ENCODE measurements at places on chromosomes 2 and 18.

DNA sequence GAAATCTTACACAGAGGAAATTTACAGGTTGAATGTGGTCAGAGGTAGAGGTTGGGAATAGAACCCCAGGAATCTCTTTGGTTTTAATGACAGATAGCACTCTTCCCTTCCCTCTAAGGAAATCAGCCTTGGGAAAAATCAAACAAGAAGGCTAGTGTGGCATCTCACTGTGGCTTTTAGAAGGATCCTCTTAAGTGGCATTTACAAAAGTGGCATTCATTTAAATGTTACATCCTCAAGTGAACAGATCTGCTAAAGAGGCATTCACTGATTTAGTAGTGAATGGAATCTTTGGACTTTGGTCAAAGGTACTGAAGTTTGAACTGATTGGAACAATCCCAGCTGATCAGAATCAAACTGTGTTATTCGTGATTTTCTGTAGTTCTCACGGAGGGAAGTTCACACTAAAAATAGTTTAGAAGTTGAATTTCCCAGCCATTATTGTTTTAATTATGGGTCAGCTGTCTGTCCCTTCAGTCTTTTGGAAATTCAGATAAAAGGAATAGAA lies 136.5 kb upstream of the FN1 start:
- no peak for DNase-seq

DNA sequence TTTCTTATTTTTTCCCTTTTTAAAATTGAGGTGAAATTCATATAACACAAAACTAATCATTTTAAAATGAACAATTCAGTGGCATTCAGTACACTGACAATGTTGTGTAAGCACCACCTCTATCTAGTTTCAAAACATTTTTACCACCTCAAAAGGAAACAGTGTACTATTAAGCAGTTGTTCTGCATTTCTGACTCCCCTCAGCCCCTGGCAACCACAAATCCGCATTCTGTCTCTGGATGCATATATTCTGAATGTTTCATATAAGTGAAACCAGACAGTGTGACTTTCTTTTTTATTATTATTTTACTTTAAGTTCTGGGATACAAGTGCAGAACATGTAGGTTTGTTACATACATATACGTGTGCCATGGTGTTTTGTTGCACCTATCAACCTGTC lies 19.2 kb upstream of the TANK start:
- no peak for DNase-seq

GRCh38 chr18:72075040-72075439 lies 469.1 kb downstream of the CBLN2 start:
- DNase-seq: no peak

DNA sequence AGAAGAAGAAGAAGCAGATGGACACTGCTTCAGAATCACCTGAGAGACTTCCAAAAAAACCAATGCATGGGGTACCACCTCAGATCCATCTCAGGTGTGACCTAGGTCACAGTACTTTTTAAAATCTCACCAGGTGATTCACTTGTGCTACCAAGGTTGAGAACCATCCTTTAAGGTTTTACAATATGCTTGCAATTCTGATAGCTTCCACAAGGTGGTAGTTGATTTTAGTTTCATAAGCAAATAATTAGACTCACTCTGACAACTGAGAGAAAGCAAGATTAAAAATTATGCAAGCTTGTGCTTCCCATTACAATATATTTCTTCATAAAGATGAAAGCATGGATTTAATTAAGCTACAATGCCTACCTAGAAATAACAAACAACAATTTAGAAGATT lies 355.1 kb downstream of the EN1 start:
- peak; percentile 6 for DNase-seq

Measured in GM04504 (cell line).